ENCODE measurements at places on chromosomes 2 and 18. TPM values are rescaled to one million over a fixed set of nuclear protein-coding genes. Genes with fewer than 3 reads are reported as not detected.
A peak's percentile ranks its signal among the peaks of the same experiment; 100 is the strongest.

RBMS1 gene
- 134 TPM for total RNA-seq

FSHR gene
- not detected for total RNA-seq

CD28 gene
- total RNA-seq: 2.9 TPM

TUBA4B gene
- not detected for total RNA-seq

DRC1 gene
- not detected for total RNA-seq

ALK gene
- total RNA-seq: not detected

FAM237A gene
- not detected for total RNA-seq

HOXD13 gene
- not detected for total RNA-seq

CD8A gene
- total RNA-seq: 6.2 TPM

UXS1 gene
- total RNA-seq: 111 TPM

ECEL1 gene
- total RNA-seq: not detected

IL18R1 gene
- 83.9 TPM for total RNA-seq

G6PC2 gene
- total RNA-seq: not detected

DNA sequence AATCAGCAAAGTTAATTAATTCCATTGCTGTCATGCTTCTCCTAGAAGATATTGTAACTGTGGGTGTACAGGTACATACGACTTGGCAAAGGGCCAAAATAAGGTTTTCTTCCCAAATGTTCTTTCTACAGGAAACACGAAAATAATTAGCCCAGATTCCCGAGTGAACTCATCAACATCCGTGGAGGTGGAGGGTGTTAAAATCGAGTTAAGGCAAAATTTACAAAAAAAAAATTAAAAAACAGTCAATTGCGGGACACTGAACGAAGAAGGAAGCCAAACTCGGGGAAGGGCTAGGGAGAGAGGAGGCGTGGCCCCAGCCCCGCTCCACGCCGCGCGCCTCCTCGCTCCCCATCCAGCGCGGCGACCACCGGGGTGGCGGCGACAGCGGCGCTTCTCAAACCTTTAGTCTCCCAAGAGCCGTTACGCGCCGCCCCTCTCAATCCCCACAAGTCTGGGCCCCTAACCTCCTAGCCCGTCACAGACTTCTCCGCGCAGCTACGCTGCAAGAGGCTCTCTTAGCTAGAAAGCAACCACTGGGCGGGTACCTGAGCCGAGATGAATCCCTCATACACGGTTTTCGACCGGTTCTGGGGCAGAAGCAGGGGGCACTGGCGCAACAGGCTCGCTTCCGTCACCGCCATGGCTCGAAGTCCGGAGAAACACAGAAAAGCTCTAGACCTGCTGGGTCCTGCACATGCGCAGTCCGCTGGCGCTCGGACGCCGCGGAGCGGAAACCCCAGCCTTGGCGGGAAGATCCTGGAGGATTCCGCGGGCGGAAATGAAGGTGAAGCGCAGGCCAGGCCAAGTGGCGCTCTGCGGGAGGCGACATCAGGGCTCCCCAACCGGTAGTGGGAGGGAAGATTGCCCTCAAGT lies at the start of gene FANCL:
Gene FANCL, minus strand, starts transcription at position 656 of the 876 bp plus-strand sequence. Its CDS starts 12 bp downstream, at position 644.
- DNase-seq: peak; percentile 92

- no peak for DNase-seq
These were observed 47.6 kb upstream of the ZNF521 start for GRCh38 chr18:25399554-25399953.

- DNase-seq: no peak
These were observed 203.8 kb downstream of the RDH14 start for GRCh38 chr2:18356676-18357075.

DNA sequence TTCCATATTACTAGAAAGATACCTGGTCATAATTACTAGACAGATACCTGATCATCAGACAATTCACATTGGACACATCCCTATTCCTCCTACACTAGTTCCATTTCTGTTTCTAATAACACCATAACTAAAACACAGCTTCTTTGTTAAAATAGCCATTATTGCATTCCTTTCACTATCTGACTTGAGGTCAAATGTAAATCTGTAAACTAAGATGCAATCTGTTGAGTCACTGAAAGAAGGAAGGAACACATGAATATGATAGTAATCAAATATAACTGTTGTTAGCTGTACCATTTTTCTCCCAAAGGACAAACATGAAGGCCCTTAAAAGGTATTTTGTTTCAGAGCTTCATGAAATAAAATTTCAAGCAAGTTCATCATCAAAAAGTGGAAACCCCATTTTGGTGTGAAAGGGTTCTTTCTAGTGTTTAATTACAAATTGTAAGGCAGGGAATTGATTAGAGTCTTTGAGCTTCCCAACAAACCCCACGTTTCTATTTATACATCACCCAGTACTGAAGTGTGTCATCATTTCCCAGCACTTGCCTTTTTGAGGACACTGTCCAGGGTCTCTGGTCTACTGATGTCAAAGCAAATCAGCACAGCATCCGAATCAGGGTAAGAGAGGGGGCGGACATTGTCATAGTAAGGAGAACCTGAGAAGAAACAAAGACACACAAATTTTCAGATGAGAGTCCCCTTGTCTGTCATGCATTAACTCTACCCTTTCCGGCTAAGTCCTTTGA lies 13.0 kb downstream of the RND3 start:
- no peak for DNase-seq

- no peak for DNase-seq
These were observed 131.4 kb downstream of the CDH20 start for GRCh38 chr18:61464551-61465142.

- no peak for DNase-seq
These were observed 7.7 kb downstream of the HK2 start for GRCh38 chr2:74841641-74842040.

GRCh38 chr2:134980639-134981038 lies 62.0 kb downstream of the CCNT2 start:
- DNase-seq: no peak

GRCh38 chr2:1817256-1818051 lies 73.1 kb upstream of the PXDN start:
- peak; percentile 87 for DNase-seq

GRCh38 chr18:64037812-64038414 lies 68.0 kb downstream of the SERPINB8 start:
- DNase-seq: peak; percentile 49

GRCh38 chr2:121150126-121150525 lies 134.9 kb downstream of the TFCP2L1 start:
- DNase-seq: no peak

GRCh38 chr2:43136876-43137275 lies 89.5 kb downstream of the ZFP36L2 start:
- DNase-seq: peak; percentile 79

- no peak for DNase-seq
These were observed 81.3 kb upstream of the ACAA2 start for GRCh38 chr18:49894517-49895226.

- no peak for DNase-seq
These were observed 46.1 kb upstream of the TBC1D8 start for GRCh38 chr2:101197215-101197745.

DNA sequence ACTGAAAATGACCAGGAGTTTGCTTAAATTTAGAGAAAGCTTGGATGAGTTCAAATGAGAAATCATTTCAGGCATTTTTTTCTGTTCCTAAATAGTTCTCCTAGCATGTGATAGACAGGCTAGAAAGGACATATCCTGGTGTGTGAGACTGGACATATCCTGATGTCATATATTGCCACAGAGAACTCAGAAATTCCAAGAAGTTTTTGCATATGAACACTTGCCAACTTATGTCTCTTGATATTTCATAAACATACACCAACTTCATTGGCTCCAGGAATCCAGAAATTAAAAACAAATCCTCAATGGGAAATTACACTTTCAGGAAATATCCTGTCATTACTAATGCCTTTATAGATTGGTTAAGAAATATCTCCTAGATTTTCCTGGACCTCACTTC lies 2.9 kb upstream of the SERPINB4 start:
- DNase-seq: no peak

DNA sequence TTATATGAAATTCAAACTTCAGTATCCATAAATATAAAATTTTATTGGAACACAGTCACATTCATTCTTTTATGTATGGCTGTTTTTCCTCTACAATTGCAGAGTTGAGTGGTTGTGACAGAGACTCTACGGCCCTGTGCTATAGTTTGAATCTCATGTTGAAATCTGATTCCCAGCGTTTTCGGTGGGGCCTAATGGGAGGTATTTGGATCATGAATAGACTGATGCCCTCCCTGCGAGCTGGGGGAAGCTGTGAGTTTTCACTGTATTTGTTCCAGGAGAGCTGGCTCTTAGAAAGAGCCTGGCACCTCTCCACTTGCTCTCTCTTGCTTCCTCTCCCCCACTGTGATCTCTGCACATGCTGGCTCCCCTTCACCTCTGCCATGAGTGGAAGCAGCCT lies 1.7 kb downstream of the PFN4 start:
- peak; percentile 18 for DNase-seq

GRCh38 chr2:122843503-122843902 lies 1088.1 kb downstream of the TSN start:
- peak; percentile 17 for DNase-seq

DNA sequence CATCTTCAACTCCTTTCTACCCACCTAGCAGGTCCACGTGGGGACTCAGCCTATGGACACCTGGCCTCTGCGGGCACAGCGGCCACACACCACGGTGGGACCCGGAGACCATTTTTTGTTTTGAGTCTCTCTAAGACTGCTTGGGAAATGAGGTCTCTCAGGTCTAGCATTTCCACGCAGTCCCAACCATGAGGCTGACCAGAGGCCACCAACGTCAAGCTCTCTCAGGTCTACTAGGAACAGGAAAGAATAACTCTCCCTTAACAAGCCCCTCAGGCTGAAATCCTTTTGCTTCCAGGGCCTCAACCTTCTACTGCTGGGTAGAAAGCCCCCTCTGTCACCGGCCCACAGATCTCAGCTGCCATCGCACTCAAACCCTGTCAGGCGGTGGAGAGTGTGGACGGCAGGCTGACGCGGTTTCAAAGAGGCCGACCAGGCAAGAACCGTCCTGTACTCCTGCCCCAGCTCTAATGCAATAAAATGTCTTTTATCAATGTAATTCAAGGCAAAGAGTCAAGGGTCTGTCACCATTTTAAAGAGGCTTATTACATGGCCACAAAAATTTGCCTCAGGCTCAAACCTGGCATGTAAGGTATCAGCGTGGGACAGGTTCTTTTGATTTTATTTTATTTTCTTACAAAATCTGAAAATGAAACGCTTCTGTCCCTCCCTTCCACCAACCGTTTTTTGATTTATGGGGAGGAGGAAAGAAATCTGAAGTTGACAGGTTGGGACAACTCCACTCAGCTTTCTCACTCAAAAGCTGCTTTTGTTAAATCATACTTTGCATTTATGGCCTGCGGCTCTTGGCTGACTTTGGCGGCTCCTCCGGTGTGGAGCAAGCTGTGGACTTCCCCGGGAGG lies 74.0 kb downstream of the BCL11A start:
- no peak for DNase-seq

- DNase-seq: no peak
These were observed 298.9 kb upstream of the TCF4 start for GRCh38 chr18:55886886-55887285.

DNA sequence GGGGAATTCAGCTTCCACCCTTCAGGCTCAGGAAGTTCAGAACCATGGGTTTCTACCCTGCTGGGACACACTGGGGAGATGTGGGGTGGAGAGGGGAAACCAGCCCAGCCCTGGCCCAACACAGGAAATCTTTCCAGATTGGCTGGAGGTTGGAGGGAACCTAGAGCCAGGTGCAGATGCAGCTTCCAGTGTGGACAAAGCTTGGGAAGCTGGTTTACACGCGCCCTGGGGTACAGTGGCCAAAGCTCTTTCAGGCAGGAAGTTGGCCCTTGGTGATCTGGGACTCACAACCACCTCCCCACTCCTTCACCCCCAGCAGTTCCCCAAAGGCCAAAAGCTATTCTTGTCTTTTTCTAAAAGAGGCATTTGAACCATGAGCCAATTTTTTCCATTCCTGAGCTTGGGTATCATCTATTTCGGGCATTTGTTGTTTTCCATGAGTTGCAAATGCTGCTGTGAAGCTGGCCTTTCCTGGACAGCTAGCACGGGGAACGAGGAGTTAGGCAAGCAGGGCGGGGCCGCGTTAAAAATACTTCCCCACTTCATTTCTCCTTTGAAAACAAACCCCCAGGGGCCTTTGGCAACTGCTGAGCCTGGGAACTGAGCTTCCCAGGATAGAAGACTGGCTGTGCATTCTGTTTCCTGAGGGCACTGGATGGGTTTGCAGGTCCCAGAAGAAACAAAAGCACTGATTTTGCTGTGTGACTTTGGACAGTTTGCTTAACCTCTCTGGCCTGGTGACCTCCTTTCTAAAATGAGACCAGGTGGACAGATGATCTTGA lies 3.1 kb upstream of the ARID5A start:
- peak; percentile 75 for DNase-seq
